Activated CD8-positive, alpha-beta memory T cell treated with anti-CD3 and anti-CD28 coated beads, Interleukin-2, amount 10 ng/mL, durations not matched to agents 7 days and 5 days (primary cell): ENCODE measurements at places on chromosomes 2 and 18. TPM values are rescaled to one million over a fixed set of nuclear protein-coding genes. Genes with fewer than 3 reads are reported as not detected.

GRCh38 chr2:110958346-110959119 lies 162.2 kb upstream of the BCL2L11 start:
- no peaks in the 10 kb centered on the region for H3K4me1 ChIP-seq
- no peaks in the 10 kb centered on the region for H3K36me3 ChIP-seq
- H3K27me3 ChIP-seq, result peaks cover 32% of the 10 kb centered on the region
- no peak for DNase-seq
- H3K4me3 ChIP-seq, result no peak overlapping the region

DNA sequence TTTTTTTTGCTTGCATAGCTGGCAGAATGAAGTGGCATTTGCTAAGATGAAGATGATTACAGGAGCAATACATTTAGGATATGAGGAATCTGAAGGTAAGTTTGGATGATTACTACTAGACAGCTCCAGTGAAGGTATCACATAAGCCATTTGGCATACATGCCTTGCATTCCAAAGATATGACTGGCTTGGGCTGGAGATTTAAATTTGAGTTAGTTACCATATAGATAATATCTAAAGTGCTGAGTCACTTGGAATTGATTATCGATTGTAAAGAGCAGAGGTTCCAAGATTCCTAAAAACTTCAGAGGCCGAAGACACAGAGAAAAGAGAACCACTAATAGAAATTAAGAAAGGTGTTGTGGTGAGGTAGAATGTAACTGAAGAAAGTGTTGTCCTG lies 1026.4 kb downstream of the DSC3 start:
- no peaks in the 10 kb centered on the region for H3K4me1 ChIP-seq
- H3K27me3 ChIP-seq, result no peaks in the 10 kb centered on the region
- no peak overlapping the region for H3K4me3 ChIP-seq
- no peak overlapping the region for H3K27ac ChIP-seq
- no peaks in the 10 kb centered on the region for H3K36me3 ChIP-seq
- no peak for DNase-seq

DNA sequence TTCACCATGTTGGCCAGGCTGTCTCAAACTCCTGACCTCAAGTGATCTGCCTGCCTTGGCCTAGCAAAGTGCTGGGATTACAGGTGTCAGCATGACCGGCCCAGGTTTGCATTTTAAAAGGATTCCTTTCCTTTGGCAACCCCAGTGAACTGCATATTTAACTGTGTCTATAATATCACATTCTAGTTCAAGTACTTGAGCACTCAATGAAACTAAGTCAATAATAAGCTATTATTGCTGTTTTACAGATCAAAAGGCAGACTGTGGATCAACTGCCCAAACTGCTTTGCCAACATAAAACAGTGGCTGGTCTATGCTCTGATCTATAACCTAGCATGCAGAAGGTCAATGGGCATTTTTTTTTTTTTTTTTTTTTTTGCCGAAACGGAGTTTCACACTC lies 144.5 kb downstream of the USP34 start:
- peaks cover 34% of the 10 kb centered on the region for H3K36me3 ChIP-seq
- no peak for DNase-seq
- peaks cover 20% of the 10 kb centered on the region for H3K4me1 ChIP-seq
- no peak overlapping the region for H3K4me3 ChIP-seq
- H3K27me3 ChIP-seq, result no peaks in the 10 kb centered on the region

DNA sequence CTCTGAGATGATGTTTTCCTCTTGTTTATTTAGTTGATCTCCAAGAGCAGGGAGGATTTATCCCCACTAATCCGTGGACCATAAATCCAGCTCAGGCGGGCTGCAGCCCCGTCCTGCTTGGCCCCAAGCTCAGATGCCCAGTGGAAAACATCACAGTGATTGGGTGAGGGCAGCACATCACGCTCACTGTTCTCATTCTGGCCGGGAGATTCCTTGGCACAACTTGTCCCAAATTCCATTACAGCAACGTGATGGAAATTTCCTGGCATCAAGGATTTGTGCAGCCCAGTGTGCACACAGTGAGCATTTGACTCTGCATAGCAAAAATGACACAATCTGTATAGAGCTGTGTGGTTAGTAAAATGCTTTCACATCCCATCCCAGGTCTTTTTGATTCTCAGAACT lies 96.8 kb downstream of the VAPA start:
- peaks cover 7% of the 10 kb centered on the region for H3K27me3 ChIP-seq
- H3K4me1 ChIP-seq, result no peaks in the 10 kb centered on the region
- no peak for DNase-seq

The CPO gene
- not detected for total RNA-seq

- H3K4me3 ChIP-seq, result no peak overlapping the region
- no peak for DNase-seq
- peaks cover 64% of the 10 kb centered on the region for H3K4me1 ChIP-seq
- no peaks in the 10 kb centered on the region for H3K27me3 ChIP-seq
- H3K27ac ChIP-seq, result no peak overlapping the region
These were observed 31.8 kb downstream of the BCL2 start for GRCh38 chr18:63287691-63288220.

The DSEL gene
- total RNA-seq, result 0.05 TPM

The C2orf66 gene
- total RNA-seq, result not detected

DNA sequence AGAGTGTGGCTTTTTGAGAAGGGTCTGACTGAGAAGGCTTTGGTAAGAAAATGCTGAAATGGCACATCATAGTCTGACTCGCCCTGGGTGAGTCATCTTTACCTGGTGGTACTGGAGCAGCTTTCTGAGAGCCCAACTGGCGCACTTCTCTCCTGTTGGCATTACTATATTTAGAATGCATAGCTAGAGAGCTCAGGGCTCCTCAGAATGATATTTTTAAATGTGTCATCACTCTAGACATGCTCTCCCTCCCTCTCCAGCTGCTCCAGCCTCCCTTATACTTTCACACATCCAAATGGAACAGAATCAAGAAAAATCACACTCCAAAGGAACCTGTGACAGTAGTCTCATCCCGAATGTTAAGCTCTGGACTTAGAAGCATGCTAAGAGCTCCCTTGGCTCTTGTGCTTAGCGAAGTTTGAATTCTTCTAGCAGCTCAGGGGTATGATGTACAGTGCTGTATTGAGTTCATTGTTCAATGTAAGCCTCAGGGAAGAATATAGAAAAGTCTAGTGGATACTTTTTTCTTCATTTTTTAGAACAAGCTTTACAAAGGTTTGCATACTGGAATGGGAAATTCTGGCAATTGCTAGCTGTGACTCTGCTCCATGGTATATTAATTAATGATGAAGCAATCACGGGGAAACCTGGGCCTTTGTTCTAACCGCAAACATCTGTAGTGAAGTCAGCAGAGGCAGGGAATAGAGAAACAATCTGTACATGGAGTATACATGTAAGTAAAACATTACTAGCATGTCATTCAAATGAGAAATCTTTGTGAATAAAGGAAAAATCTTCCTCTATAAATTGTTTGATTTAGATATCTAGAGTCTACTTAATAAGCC lies 751.2 kb upstream of the NRXN1 start:
- no peaks in the 10 kb centered on the region for H3K4me1 ChIP-seq
- DNase-seq, result no peak
- no peaks in the 10 kb centered on the region for H3K36me3 ChIP-seq
- H3K27me3 ChIP-seq, result no peaks in the 10 kb centered on the region
- H3K27ac ChIP-seq, result no peak overlapping the region

DNA sequence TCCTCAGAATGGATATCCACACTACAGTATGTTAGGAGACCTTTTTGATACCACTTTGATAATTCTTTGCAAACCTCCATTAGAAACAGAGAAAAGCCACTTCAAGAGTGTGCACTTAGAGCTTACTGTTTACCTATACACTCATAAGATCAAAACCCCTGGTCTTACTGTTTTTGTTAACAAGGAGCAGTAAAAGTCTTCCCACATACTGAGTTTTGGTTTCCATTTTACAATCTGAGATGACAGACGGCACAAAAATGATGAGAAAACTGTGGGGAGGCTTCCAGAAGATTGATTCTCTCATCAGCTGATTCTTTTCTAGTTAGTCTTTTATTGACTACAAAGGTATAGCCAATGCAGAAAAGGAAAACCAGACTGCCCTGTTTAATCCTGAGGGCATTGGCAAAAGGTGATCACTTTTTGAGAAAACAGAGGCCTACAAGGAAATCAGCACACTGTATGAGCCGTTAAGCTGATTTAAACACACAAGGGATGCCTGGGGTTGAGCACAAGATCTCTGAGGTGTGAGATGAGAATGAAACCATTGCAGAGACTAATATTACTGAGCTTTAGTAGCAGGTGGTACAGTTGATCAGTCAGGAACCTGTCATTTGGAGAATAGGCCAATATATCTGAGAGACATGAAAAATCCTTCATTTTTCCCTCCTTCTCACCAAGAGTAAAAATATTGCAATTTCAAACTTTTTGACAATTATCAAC lies 368.6 kb downstream of the GRB14 start:
- no peaks in the 10 kb centered on the region for H3K4me1 ChIP-seq
- H3K4me3 ChIP-seq, result no peak overlapping the region
- no peaks in the 10 kb centered on the region for H3K36me3 ChIP-seq
- no peak for DNase-seq
- no peaks in the 10 kb centered on the region for H3K27me3 ChIP-seq
- no peak overlapping the region for H3K27ac ChIP-seq

The IAH1 gene
- total RNA-seq, result 72.1 TPM

The SERPINB12 gene
- not detected for total RNA-seq

The C2orf92 gene
- 8.4 TPM for total RNA-seq

- no peaks in the 10 kb centered on the region for H3K36me3 ChIP-seq
- H3K4me1 ChIP-seq, result no peaks in the 10 kb centered on the region
- no peak overlapping the region for H3K27ac ChIP-seq
- no peak overlapping the region for H3K4me3 ChIP-seq
- H3K27me3 ChIP-seq, result no peaks in the 10 kb centered on the region
These were observed 179.3 kb upstream of the MGAT5 start for GRCh38 chr2:134074619-134075018.

The GAD1 gene
- 0.68 TPM for total RNA-seq

DNA sequence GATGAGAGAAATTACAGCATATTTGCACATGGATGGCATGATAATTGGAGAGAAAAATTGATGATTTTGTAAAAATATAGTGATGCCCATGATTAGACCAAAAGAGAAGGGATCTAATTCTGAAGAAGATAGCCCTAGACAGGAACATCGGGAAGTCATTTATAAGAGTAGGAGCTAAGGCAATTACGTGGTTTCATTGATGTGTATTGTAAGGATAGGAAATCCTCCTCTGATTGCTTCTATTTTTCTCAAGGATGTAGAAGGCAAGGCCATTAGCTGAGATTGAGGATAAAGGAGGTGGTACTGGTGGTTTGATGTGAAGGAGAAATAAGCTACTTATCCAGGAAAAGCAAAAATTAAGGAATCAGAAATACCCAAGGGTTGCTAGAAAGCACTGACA lies 176.5 kb upstream of the SOX11 start:
- no peak overlapping the region for H3K4me3 ChIP-seq
- no peaks in the 10 kb centered on the region for H3K4me1 ChIP-seq
- H3K27ac ChIP-seq, result no peak overlapping the region
- no peaks in the 10 kb centered on the region for H3K36me3 ChIP-seq
- H3K27me3 ChIP-seq, result no peaks in the 10 kb centered on the region
- no peak for DNase-seq

The PER2 gene
- total RNA-seq, result 9.1 TPM

DNA sequence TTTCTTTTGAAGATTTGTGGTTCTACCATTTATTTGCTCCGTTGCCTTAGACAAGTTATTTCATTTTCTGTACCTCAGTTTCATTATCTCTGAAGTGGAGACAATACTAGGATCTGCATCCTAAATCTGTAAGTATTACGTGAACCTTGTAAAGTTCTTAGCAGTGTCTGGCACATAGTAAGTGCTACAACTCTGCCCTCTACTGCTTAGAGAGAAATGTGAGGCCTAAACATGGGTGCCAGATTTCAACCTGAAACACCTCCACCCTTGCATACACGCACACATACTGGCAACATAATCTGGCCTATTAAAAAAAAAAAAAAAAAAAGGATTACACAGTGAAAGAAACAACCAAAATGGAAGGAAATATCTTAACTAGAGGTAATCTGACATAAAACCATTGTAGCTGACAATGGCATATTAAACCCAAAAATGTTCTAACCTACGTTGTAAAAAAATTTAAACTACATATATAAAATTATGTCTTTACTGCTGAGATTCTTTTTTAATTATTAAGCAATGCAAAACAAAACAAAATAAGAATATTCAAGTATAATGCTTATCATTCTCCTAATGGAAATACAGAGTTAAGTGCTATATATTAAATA lies 132.6 kb downstream of the MAP2 start:
- no peak overlapping the region for H3K4me3 ChIP-seq
- no peaks in the 10 kb centered on the region for H3K4me1 ChIP-seq
- H3K27me3 ChIP-seq, result no peaks in the 10 kb centered on the region
- H3K27ac ChIP-seq, result no peak overlapping the region
- H3K36me3 ChIP-seq, result no peaks in the 10 kb centered on the region

The GCA gene
- total RNA-seq, result 17.2 TPM

The IL1R1 gene
- total RNA-seq, result 0.40 TPM

- no peaks in the 10 kb centered on the region for H3K27me3 ChIP-seq
- H3K27ac ChIP-seq, result peak overlapping the region; percentile 50
- H3K4me1 ChIP-seq, result peaks cover 55% of the 10 kb centered on the region
- no peak overlapping the region for H3K4me3 ChIP-seq
These were observed 11.2 kb downstream of the MREG start for GRCh38 chr2:216002101-216002678.

The ZAP70 gene
- 286 TPM for total RNA-seq

The FAM228A gene
- not detected for total RNA-seq

The CDH19 gene
- total RNA-seq, result not detected

GRCh38 chr2:149872638-149873150 lies 285.1 kb upstream of the MMADHC start:
- DNase-seq, result no peak
- no peak overlapping the region for H3K4me3 ChIP-seq
- H3K27ac ChIP-seq, result no peak overlapping the region
- no peaks in the 10 kb centered on the region for H3K36me3 ChIP-seq

GRCh38 chr2:173952267-173953046 lies 12.7 kb downstream of the SP3 start:
- peaks cover 57% of the 10 kb centered on the region for H3K4me1 ChIP-seq
- peaks cover 62% of the 10 kb centered on the region for H3K36me3 ChIP-seq
- no peak overlapping the region for H3K4me3 ChIP-seq

DNA sequence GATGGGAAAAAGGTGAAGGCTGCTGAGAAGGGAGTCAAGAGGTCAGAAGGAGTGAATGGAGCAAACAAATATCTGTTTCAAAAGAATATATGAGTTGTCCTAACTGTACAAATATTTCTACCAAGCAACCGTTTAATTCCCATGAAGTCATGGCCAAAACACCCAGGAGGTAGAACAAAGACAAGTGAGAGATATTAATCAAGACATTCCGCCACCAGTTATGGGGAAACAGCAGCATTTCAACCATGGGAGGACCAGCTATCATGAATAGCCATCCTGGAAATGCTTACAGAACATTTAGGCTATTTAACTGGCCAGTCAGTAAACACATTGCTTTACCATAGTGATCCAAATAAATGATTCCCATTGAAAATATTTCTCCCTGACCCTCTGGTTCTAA lies 396.3 kb downstream of the IRS1 start:
- H3K4me3 ChIP-seq, result no peak overlapping the region
- H3K36me3 ChIP-seq, result no peaks in the 10 kb centered on the region
- H3K27me3 ChIP-seq, result peaks cover 19% of the 10 kb centered on the region
- DNase-seq, result no peak
- H3K27ac ChIP-seq, result no peak overlapping the region

GRCh38 chr18:27136208-27136535 lies 48.9 kb downstream of the CHST9 start:
- H3K4me1 ChIP-seq, result no peaks in the 10 kb centered on the region
- H3K4me3 ChIP-seq, result no peak overlapping the region
- H3K27ac ChIP-seq, result no peak overlapping the region
- H3K36me3 ChIP-seq, result no peaks in the 10 kb centered on the region
- no peak for DNase-seq
- no peaks in the 10 kb centered on the region for H3K27me3 ChIP-seq

GRCh38 chr2:234322766-234323465 lies 174.0 kb downstream of the ARL4C start:
- H3K4me1 ChIP-seq, result peaks cover 41% of the 10 kb centered on the region
- no peak for DNase-seq
- peaks cover 6% of the 10 kb centered on the region for H3K36me3 ChIP-seq
- H3K27ac ChIP-seq, result peak overlapping the region; percentile 54
